ENCODE measurements at places on chromosomes 11 and 22.

DNA sequence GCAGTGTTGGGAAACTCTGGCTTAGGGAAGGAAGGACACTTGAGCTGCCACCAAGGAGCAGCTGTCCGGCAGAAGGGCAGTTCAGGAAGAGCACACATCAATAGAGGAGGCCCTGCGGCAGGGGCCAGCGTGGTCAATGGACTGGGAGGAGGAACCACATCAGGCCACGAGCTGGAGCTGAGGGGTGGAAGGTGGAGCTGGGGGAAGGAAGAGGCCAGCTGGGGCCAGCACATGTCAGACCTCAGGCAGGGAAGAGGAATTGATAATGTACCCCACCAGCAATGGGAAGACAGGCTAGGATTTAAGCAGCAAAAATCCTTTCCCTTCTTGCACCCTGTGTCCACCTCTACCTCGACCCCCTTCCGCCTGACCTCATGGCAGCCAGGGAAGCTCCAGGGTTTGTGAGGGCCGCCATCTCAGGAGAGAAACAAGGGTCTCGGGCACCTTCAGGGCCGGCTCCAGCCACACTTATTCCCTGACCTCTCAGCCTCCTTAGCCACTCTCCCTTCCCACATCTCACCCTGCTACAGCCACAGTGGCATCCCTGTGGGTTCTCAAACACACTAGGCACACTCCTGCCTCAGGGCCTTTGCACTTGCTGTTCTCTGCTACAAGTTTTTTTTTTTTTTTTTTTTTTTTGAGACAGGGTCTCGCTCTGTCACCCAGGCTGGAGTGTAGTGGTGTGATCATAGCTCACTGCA, 157.8 kb upstream of the GRK3 start:
- DNase-seq: no peak

DNA sequence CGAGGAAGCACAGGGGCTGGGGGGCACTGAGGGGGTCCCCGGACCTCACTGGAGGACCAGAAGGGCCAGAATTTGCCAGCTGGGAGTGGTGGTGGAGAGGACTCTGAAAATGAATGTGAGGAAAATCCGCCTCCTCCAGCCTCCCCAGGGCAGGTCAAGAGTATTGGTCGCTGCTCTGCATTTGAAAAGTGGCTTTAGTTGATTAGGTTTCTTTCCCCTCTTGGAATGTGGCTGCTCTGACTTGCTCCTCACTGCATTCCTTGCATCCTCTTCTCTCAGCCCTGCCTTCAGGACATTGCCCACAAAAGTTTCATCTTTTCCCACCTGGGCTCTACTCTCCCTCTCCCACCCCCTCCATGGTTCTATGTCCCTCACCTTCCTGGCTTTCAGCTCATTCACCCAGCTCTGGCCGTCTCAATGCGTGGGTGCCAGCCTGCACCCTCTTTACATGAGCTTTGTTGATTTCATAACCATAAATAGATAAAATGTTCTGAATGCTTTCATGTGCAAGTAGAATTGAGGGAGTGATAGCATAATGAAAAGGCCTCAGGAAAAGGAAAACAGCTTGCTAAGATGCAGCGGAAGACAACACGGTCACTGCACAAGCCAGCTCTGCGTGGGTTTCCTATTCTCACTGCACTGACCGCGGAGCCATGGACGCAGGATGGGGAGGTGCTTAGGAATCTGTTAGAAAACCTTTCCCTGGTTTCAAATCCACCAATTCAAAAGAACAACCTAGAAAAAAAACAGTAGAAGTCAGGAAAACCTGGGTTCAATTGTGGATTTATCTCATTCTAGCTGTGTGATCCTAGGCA, 6.5 kb upstream of the NPAS4 start:
- DNase-seq: no peak

DNA sequence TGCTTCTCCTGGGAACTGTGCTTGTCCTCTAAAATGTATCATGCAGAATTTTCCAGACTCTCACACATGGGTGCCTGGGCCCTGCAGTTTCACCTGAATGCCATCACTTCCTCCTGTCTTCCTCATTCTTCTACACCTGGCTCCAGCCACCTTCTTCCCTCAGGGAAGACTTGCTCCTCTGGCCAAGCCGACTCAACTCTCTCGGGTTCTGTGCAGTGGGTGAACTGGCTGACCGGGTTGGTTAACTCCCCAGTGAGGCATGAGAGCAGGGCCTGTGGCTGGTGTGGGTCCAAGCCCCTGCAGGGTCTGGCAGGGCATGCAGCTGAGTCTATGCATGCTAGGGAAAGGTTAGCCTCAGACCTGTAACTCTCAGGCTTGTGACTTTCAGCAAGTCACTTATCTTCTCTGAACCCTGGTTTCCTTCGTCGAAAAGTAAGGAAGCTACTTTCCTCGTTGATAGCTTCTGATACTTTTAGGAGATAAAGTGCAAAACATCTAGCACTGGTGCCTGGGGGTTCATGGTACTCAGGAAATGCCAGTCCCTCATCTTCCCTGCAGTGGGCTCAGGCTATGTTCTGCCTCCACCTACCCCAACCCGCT, 11.9 kb downstream of the CD82 start:
- no peak for DNase-seq

GRCh38 chr11:14346303-14346955, 12.6 kb downstream of the RRAS2 start:
- no peak for DNase-seq

GRCh38 chr22:41338614-41339212, 37.4 kb downstream of the ZC3H7B start:
- no peak for DNase-seq

DNA sequence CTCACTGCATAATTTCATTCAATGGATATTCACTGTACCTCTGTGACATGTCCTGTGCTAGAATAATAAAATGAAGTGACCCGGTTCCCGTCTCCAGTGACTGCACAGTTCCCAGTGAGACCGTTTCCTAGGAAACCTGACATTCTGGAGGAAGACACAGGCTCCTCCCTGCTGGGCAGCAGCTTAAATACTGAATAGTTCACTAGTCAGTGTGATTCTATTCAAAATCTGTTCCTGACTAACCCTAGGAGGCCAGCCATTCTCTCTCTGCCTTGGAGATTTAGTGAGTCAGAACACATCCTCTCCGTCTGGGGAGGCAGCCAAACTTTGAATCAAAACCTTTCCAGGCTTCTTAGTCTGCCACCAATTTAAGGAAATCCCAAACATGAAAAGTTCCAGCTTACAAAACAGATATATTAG, 11.3 kb downstream of the TRIM66 start:
- DNase-seq: no peak

DNA sequence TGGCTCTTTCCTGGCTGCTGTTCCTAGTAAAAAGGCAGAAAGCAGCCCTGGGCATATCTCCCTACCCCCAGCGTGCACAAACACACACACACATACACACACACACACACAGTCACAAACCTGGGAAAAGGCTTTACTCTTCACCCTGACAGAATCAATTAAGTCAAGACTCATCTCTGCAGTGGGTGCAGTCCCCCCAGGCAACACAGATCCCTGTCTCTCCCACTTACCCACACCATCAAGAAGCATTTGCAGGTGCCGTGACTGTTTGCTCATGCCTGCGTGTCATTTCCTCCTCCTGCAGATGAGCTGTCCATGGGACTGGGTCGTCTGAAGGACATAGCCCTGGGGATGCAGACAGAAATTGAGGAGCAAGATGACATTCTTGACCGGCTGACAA, 28.6 kb downstream of the SNAP29 start:
- no peak for DNase-seq

DNA sequence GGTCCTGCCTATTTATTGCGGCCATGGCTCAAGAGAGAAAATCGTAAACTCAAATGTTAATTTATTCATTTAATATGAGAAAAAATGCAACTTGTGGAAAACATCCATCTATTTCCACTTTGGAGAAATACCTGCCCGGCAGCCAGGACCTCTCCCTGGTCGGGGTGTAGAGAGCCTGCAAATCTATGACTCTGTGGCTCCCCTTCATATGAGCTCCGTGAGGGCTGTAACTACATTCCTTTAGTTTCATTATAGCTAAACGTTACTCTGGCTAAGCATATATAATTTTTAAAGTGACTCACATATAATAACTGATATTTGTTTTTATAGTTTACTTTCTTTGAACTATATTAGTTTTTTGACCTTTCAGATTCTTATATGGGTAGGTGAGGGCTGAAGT, 857.8 kb upstream of the FAT3 start:
- no peak for DNase-seq

GRCh38 chr11:125980436-125980835, 34.6 kb downstream of the VSIG10L2 start:
- no peak for DNase-seq

DNA sequence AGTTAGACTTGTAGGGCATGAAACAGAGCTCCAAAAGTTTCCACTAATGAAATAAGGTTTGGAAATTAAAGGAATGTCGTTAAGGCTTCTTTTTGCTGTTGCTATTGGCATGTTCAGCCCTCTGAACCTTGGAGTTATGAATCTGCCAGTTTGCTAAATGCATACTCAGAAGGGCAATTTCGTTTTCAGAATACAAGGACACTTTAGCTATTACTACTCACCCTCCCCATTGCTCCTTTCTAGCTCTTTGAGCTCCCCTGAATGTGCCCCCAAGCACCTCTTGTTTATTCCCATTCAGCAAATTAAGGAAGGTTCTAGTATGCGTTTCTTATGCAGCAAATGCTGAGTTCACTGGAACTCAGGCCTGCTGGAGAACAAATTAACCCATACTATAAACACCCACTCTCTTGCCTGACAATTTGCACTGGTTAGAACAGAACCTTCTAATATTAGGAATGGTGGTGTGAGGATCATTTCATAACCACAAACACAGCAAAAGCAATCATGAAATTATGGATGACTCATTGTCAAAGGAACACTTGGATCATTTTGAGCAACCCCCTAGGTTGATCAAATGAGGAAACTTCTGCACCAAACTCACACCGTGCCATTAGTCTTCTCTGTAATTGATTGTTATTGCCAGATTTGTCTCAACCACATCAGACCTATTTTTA, 26.2 kb upstream of the LIN7C start:
- no peak for DNase-seq

GRCh38 chr11:816433-816779, 2.3 kb upstream of the PNPLA2 start:
- no peak for DNase-seq

DNA sequence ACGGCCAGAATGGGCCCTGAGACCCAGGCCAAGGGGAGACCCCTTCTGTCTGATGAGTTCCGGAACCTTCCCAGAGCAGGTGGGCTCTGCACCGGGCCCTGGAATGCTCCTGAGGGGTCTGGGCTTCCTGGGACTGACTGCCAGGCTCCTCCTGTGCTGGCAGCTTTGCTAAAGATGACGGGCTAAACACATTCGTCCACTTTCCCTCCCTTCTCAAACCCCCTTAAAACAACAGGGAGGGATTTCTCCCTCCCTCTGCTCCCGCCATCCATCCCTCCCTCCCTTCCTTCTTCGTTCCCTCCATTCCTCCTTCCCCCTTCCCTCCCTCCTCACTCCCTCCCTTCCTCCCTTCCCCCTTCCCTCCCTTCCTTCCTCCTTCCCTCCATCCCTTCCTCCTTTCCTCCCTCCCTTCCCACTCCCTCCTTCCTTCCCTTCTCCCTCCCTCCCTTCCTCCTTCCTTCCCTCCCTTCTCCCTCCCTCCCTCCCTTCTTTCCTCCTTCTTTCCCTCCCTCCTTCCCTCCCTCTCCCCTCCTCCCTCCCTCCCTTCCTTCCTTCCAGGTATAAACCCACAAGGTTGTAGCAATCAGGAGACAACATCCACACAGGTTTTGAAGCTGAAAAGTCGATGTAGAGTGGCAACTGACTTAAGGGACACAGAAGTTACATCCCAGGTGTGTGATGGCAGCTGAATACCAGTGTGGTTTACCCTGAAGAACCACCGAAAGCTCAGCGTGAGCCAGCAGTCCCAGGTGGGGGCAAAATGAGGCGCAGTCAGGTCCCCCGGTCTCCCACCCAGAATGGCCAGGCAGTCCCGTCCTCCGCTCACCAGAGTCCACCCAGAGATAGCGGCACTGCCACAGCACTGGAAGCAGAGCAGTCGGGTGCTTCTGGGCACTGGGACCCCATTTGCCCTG, 18.8 kb upstream of the MGAT3 start:
- DNase-seq: no peak

DNA sequence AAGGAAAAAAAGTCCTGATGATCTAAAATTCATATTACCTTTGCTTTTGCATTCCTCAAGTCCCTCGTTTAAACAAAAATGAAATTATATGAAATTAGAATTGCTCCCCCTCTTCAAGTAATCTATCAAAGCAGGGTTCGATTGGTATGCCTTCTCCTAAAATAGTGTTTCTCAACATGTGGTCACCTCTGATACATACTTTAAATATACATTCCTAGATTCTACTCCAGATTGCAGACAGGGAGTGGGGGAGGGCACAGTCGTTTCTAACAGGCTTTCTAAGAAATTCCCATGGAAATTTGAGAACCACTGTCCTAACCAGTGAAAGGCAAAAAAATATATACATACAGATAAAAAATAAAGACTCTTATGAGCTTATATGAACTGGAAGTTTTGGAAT, 22.6 kb upstream of the IRAG1 start:
- no peak for DNase-seq

GRCh38 chr11:75583718-75584658, 21.9 kb downstream of the SERPINH1 start:
- DNase-seq: no peak

DNA sequence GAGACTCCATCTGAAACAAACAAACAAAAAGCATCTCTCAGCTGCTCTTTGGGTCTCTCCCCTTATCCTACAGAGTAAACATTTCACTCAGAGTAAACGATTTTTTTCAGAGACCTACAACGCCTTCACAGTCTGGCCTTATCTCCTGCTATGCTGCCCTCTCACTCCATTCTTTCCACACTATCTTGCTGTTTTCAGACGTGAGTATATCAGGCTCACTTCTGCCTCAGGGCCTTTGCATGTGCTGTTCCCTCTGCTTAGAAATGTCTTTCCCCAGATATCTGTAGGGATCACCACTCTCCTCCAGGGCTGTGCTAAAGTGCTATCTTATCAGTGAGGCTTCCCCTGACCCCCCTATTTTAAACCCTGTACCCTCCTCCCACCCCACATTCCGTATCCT, 6.5 kb downstream of the RIBC2 start:
- no peak for DNase-seq

DNA sequence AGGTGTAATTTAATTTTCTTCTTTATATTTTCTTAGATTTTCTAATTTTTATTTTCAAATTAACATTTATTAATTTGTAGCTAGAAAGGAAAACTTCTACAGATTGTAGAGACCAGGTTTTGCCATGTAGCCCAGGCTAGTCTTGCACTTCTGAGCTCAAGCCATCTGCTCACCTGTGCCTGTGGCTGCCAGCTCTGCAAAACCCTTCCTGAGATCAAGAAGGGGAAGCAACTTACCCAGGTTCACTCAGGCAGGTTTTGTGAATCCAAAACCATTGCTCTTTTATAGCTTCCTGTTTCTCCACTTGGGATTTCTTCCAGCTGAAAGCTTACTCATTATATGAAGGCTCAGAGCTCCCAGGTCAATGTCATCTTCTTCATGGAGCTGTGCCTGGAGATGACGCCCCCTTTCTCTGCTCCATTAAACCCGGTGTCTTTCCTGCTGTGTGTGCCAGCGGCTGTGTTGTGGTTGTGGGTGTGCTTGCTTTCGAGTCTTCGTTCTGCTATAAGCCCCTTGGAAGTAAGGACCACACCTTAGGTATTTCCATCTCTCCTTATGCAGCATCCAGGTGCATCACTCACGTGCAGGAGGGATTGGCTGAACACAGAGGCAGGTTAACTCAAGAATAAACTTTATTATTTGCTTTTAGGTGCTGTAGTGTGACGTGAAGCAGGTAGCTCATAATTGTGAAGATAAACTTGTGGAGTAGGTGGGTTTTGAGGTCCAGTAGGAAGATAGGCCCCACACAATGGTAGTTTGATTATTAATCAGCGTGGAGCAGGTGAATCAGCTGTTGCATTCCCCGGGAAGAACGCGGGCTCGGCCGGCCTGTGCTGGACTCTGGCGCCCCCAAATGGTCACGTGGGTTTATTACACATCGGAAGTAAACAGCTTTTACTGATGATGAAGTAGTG, 42.2 kb upstream of the INCENP start:
- peak; percentile 78 for DNase-seq
